NCI-H345 (cell line): ENCODE measurements at places on chromosomes 6 and 20.

DNA sequence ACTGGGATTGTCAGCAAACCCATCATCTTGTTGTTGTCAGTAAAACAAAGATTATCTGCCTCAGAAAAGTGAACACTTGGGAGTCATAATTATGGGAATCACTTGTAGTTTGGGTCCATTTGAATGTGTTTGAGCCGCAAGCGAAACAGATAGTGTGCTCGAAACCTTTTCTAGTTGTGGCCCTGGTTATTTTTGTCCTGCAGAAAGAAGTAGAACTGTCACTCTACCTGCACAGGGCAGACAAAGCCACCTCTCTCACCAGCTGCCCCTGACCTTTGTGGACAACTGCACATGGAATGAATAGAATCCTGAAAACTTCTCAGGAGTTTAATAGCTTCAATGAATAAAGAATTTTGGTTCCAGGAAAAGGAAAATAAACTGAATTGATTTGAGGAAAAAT, 156.1 kb upstream of the CHD6 start:
- DNase-seq = no peak

GRCh38 chr6:110537208-110538123, 61.1 kb upstream of the SLC22A16 start:
- no peak for DNase-seq

DNA sequence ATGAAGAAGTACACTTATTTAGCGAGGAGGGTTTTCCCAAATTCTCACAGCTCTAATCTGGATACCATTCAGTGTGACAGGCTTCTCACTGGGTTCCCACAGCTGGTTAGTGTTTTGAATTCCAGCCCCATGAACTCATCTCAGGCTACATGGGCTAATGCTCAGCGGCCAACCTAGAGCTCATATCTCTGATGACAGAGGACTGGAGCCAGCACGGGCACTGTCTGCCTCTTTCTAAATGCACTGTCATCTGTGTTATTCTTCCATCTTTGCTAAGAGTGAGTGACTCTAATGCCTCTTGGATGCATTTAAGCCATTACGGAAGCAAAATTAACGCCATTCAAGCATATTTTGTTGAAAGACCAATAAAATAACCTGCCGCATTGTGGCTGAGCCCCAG, 308.9 kb upstream of the JAG1 start:
- no peak for DNase-seq

- DNase-seq = no peak
Measured at GRCh38 chr6:125781314-125781868, 9.4 kb upstream of the NCOA7 start.

- no peak for DNase-seq
Measured at GRCh38 chr6:3277851-3278416, 19.2 kb downstream of the PSMG4 start.

GRCh38 chr20:34421766-34422466, 58.8 kb downstream of the ITCH start:
- no peak for DNase-seq

DNA sequence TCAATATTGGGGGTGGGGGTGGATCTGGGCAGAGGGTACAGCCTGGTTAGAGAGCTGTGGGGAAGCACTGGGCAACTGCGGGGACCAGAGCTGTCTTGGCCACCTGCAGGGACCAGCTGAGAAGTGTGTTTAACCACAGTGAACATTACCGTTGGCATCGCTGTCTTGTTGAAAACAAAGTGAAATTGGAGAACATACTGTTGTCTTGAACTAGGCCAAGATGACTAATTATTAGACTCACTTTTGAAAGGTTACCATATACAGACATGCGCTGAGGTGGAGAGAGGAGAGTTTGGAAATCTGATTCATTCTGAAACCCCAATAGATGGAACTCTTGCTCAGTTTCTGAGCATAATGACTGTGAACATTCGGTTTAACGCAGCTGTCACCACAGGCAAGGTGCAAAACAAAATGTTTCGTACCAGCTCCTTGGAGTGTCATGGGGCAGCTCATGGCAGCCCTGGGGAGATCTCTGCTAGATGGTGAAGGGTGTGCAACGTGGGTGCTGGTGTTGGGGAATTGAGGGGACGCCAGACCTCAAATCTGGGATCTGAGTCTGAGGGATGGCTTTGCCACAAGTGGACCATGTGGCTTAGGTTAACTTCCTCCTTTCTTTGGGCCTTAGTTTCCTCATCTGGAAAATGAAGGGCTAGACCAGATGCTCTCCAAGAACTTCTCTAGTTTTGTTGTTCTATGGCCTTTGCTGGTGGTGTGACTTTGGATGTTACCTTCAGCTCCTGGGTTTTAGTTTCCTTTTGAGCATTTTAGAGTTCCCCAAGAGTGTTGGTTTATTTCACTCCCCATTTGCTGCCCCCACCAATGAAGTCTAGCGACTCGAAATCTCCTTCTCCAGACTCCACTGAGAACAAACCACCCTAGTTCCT, 24.6 kb upstream of the GTSF1L start:
- DNase-seq = no peak

DNA sequence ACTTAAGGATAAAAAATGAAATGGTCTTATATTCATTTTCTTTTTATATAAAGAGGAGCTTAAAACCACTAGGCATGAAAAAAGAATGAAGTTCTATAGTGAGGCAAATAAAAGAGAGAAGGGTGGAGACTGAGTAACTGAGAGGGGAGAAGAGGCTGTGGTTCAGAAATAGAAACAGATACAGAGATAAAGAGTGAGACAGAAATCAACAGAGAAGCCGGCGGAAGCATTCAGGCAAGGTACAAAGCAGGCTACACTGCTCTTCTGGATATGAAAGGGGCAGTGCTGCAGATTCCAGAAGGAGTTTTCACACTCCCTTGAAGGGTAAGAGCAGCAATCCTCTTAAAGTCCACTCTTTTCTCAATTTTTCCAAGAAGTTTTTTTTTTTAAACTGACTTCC, 29.9 kb downstream of the NFATC2 start:
- no peak for DNase-seq
